Midbrain (tissue), 1 donor: ENCODE measurements at places on chromosomes 12 and 14.
A peak's percentile ranks its signal among the peaks of the same experiment; 100 is the strongest.

- DNase-seq, result no peak
Measured at GRCh38 chr12:51904951-51905470, 2.3 kb upstream of the ACVRL1 start.

DNA sequence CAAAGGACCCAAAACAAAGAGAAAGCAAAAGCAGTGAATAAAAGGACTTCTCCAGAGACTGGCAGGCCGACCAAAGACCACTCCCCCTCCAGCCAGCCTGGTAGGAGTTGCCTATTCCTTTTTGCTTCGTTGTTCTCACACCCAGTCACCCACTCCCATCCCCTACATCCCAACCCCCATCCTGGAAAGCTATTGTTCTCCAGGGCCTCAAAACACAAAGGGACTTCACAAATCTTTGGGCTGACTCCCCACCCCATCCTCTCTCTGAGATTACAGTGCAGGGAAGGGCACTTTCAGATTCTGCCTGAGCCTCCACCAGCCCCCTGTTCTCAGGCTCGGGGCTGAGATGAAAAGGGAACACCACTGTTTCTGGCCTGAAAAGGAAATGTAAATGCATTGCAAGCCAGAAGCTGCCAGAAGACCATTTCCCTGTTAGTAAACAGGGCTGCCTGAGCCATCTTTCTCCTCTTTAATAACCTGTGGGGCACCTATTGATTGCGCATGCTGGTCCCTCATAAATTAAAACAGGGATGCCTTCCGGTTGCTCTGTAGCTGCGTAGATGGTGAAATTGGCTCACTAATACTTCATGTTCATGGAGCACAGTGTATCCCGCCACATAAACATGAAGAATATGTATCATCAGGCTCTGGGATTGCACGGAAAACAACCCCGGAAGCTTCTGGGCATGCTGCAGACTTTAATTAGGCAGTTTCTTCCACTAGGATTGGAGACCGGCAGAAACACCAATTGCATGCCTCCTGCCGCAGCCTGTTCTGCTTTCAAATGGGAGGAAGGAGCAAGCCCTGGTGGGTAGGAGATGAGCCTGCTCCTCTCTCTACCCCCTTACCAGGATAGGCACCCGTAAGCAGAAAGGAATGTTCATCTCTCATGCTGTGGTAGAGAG, 130.3 kb upstream of the FUT8 start:
- DNase-seq, result peak; percentile 91

- DNase-seq, result peak; percentile 92
Measured at GRCh38 chr12:123269395-123269892, 2.2 kb downstream of the CDK2AP1 start.

- peak; percentile 20 for DNase-seq
Measured at GRCh38 chr12:71438670-71439361, 782 bp upstream of the LGR5 start.

GRCh38 chr14:84750284-84750683, 779.7 kb upstream of the FLRT2 start:
- DNase-seq, result no peak
